Hematopoietic multipotent progenitor cell (in vitro differentiated cells): ENCODE measurements at places on chromosomes 4 and X. TPM values are rescaled to one million over a fixed set of nuclear protein-coding genes. Genes with fewer than 3 reads are reported as not detected.

Gene ZNF595
- total RNA-seq, result 7.0 TPM

- peak; percentile 85 for DNase-seq
Observed at GRCh38 chrX:78321809-78322208, 5.6 kb downstream of the CYSLTR1 start.

DNA sequence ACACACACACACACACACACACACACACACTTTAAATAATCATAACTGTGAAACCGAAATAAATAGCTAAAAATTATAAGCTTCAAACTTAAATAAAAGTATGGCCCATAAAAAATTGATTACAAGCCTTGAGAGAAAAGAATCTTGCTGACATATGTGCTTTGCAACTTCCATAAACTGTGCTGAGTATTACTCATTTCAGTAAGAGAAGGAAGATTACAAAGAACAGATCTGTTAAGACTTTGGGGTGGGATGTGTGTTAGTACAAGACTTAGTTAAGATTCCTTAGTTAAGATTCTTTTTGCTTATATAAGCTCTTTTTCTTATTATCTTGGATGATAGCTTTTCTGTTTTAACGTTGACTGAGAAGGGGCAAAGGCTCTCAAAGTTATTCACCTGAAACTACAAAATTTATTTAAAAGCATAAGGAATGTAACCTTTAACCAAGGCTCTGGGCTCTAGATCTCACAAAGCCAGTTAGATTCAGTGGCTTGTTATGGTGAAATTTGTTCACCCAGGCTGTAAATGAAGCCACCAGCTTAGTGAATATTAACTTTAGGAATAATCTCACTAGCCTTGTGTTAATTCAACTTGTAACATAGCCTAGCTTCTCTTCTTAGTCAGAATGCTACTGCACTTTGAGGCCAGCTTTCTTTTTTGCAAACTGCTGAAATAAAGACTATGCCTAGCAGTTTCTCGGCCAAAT, 58.2 kb downstream of the ARSJ start:
- no peak for DNase-seq

GRCh38 chr4:108193886-108194672, 25.3 kb upstream of the LEF1 start:
- DNase-seq, result no peak

- DNase-seq, result no peak
Observed at GRCh38 chrX:42955349-42955748, 177.4 kb upstream of the PPP1R2C start.

- DNase-seq, result no peak
Observed at GRCh38 chr4:95594629-95595028, 45.9 kb upstream of the UNC5C start.

Gene VSIG4
- 0.27 TPM for total RNA-seq

Gene GAGE12E
- total RNA-seq, result not detected

- DNase-seq, result no peak
Observed at GRCh38 chr4:83738895-83739294, 203.0 kb downstream of the GPAT3 start.

- DNase-seq, result no peak
Observed at GRCh38 chr4:106671716-106672115, 303.1 kb upstream of the GIMD1 start.

Gene BEX2
- total RNA-seq, result 41.7 TPM

GRCh38 chr4:183532821-183533220, 28.0 kb downstream of the ING2 start:
- DNase-seq, result no peak

- DNase-seq, result no peak
Observed at GRCh38 chr4:37568489-37568888, 117.7 kb downstream of the RELL1 start.

GRCh38 chr4:185859111-185859510, 47.1 kb upstream of the SORBS2 start:
- no peak for DNase-seq
